ENCODE measurements at places on chromosomes 7 and 10. TPM values are rescaled to one million over a fixed set of nuclear protein-coding genes. Genes with fewer than 3 reads are reported as not detected.

Gene CDH23
- total RNA-seq, result 0.16 TPM

Gene SLC26A3
- 0.53 TPM for total RNA-seq

- no peaks in the 10 kb centered on the region for H3K27me3 ChIP-seq
- H3K4me3 ChIP-seq, result no peak overlapping the region
- no peaks in the 10 kb centered on the region for H3K36me3 ChIP-seq
- no peak overlapping the region for H3K27ac ChIP-seq
Measured at GRCh38 chr7:2639181-2639681, 7.4 kb downstream of the TTYH3 start.

DNA sequence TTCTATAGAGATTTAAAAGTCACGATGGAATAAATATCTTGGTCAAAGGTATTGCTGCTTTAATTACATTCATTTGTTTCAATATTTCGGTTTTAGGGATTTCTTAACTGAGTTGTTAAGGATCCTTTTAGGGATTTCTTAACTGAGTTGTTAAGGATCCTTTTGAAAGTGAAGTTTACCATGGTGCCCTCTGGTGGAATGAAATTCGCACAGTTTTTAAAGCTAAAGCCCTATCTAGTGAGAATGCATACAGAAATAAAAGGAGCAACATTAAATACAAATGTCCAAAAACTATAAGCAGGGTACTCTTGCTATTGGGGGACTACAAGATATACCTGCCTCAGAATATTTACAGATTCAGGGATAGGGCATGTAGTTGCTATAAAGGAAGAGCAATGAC, 193.7 kb downstream of the RNLS start:
- no peaks in the 10 kb centered on the region for H3K27me3 ChIP-seq
- H3K4me3 ChIP-seq, result no peak overlapping the region
- no peaks in the 10 kb centered on the region for H3K36me3 ChIP-seq
- H3K27ac ChIP-seq, result peak overlapping the region; percentile 99
- DNase-seq, result peak; percentile 41

Gene HOXA11
- total RNA-seq, result not detected

GRCh38 chr10:95278061-95278988, 12.5 kb downstream of the PDLIM1 start:
- no peak for DNase-seq
- H3K27ac ChIP-seq, result no peak overlapping the region
- no peak overlapping the region for H3K4me3 ChIP-seq
- no peaks in the 10 kb centered on the region for H3K27me3 ChIP-seq
- peaks cover 30% of the 10 kb centered on the region for H3K4me1 ChIP-seq
- H3K36me3 ChIP-seq, result peaks cover 12% of the 10 kb centered on the region

- H3K27me3 ChIP-seq, result no peaks in the 10 kb centered on the region
- H3K27ac ChIP-seq, result no peak overlapping the region
- no peaks in the 10 kb centered on the region for H3K36me3 ChIP-seq
- H3K4me3 ChIP-seq, result no peak overlapping the region
- no peak for DNase-seq
Measured at GRCh38 chr10:22874189-22874854, 53.5 kb upstream of the ARMC3 start.

- H3K4me3 ChIP-seq, result no peak overlapping the region
- H3K27ac ChIP-seq, result no peak overlapping the region
- H3K4me1 ChIP-seq, result no peaks in the 10 kb centered on the region
- no peaks in the 10 kb centered on the region for H3K36me3 ChIP-seq
- DNase-seq, result no peak
- no peaks in the 10 kb centered on the region for H3K27me3 ChIP-seq
Measured at GRCh38 chr10:27833792-27834191, 88.2 kb upstream of the MKX start.

Gene ANKRD2
- not detected for total RNA-seq

Gene SEMA3C
- total RNA-seq, result 0.19 TPM

Gene UCMA
- total RNA-seq, result not detected

- H3K4me3 ChIP-seq, result no peak overlapping the region
- peaks cover 3% of the 10 kb centered on the region for H3K27me3 ChIP-seq
- H3K27ac ChIP-seq, result no peak overlapping the region
- no peaks in the 10 kb centered on the region for H3K36me3 ChIP-seq
Measured at GRCh38 chr7:80136261-80137055, 1.8 kb downstream of the GNAI1 start.

Gene SPACDR
- total RNA-seq, result 1.5 TPM

Data from GM12878 (cell line).